Foreskin fibroblast (primary cell): ENCODE measurements at places on chromosomes 2 and 18.

DNA sequence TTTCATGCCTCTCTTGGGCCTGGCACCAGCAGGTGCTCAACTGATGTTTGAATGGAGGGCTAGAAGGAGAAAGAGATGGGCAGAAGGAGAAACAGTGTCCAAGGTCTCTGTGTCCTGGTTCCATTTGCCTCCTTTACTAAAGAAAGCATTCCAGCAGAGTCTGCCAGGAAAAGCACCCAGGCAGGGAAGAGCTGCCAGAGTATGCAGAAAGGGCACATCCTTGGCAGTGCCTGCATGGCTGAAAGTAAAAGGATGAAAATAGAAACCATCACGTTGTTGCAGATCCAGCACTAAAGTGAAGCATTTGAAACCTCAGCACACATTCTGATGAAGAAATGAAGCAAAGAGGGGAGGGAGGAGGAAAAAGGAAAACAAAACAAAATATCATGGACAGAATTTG lies 142.2 kb downstream of the ESCO1 start:
- no peak for DNase-seq

DNA sequence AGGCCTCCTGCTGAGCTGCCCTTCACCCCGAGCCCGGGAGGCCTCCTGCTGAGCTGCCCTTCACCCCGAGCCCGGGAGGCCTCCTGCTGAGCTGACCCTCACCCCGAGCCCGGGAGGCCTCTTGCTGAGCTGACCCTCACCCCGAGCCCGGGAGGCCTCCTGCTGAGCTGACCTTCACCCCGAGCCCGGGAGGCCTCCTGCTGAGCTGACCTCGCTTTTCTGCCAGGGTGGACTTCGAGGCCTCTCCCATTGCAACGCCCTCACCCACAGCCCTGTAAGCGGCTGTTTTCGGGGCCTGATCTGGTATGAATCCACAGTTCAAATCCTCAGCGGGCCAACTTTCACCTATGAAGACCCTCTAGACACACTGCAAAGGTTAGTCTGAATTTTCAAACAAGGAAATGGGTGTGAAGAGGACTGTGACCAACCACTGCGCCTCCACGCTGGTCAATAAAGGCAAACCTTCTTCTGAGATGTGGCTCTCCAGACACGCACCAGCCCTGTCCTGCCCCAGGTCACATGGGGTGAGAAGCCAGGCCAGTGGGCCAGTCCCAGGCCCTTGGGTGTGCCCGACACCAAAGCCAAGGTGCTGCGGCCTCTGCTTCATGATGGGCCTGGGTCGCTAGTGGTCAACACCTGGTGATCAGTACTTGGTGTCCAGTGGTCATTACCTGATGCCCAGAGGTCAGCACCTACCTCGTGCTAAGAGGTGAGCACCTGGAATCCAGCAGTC lies 225.1 kb upstream of the SALL3 start:
- DNase-seq = no peak

DNA sequence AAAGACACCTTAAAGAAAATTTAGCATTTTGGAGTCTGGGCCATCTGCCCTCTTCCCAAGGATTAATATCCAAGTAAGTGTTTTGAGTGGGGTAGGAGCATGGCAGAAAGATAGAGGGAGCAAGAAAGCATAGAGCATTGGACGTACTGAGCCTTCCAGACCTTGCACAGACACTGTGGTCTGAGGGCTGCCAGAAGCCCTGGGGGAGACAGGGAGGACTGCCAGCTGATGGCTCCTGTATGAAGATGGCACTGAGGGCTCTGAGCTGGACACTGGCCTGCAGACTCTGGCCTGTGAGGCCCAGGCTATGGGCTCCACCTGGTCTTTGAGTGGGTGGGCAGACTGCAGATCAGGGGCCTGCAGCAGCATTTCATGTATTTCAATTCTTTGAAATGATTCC lies 2.9 kb upstream of the PKDCC start:
- no peak for DNase-seq

- no peak for DNase-seq
These were observed 50.7 kb downstream of the GALNT14 start for GRCh38 chr2:31087491-31087890.

- no peak for DNase-seq
These were observed 329.1 kb upstream of the PKDCC start for GRCh38 chr2:41718705-41719104.

GRCh38 chr2:157839162-157839801 lies 36.8 kb downstream of the ACVR1 start:
- peak; percentile 64 for DNase-seq

DNA sequence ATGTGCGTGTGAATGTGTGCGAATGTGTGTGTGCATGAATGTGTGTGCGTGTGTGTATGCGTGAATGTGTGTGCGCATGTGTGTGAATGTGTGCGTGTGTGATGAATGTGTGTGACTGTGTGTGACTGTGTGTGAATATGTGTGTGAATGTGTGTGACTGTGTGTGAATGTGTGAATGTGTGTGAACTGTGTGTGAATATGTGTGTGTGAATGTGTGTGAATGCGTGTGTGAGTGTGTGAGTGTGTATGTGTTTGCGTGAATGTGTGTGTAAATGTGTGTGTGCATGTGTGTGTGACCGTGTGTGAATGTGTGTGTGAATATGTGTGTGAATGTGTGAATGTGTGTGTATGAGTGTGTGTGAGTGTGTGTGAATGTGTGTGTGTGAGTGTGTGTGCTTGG lies 1103.8 kb downstream of the TSN start:
- no peak for DNase-seq
